ENCODE measurements at places on chromosomes 3 and 15. TPM values are rescaled to one million over a fixed set of nuclear protein-coding genes. Genes with fewer than 3 reads are reported as not detected.

- no peak for DNase-seq
- H3K27ac ChIP-seq, result no peak overlapping the region
- H3K36me3 ChIP-seq, result peaks cover 3% of the 10 kb centered on the region
- H3K4me1 ChIP-seq, result no peaks in the 10 kb centered on the region
- H3K27me3 ChIP-seq, result no peaks in the 10 kb centered on the region
Measured at GRCh38 chr3:129289201-129289921, 10.7 kb downstream of the HMCES start.

- H3K4me1 ChIP-seq, result no peaks in the 10 kb centered on the region
- H3K27ac ChIP-seq, result no peak overlapping the region
- no peak for DNase-seq
- no peak overlapping the region for H3K4me3 ChIP-seq
- H3K36me3 ChIP-seq, result no peaks in the 10 kb centered on the region
Measured at GRCh38 chr3:119184796-119185570, 11.6 kb downstream of the UPK1B start.

- H3K27ac ChIP-seq, result no peak overlapping the region
- H3K4me1 ChIP-seq, result peaks cover 59% of the 10 kb centered on the region
- no peaks in the 10 kb centered on the region for H3K36me3 ChIP-seq
- no peak overlapping the region for H3K4me3 ChIP-seq
- no peaks in the 10 kb centered on the region for H3K27me3 ChIP-seq
- DNase-seq, result no peak
Measured at GRCh38 chr15:39896846-39897245, 23.2 kb downstream of the GPR176 start.

GRCh38 chr15:89030311-89030710 is 57.9 kb upstream of the ABHD2 start:
- H3K36me3 ChIP-seq, result no peaks in the 10 kb centered on the region
- DNase-seq, result no peak
- no peak overlapping the region for H3K4me3 ChIP-seq

GRCh38 chr3:73098873-73099272 is 37.4 kb downstream of the EBLN2 start:
- H3K4me1 ChIP-seq, result peaks cover 17% of the 10 kb centered on the region
- H3K36me3 ChIP-seq, result no peaks in the 10 kb centered on the region
- DNase-seq, result no peak

DNA sequence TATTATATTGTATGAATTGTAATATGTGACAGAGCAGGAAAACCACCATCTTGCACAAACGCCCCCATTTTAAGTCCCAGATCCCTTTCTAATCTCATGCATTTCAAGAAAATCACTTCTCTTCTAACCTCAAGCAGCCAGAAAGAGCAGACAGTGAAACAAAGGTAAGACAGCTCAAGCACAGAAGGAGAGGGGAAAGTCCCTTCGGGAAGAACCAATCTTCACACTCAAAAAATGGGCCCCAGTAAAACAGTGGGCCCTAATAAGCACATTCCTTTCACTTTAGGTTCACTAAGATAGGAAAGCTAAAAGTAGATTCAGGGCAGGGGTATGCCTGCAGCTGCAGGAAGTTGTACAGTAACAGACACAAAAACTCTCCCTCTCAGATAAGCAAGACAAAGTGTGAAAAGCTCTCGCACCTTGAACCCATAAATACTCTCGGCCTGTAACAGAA is 1268.7 kb downstream of the SI start:
- no peak for DNase-seq
- no peaks in the 10 kb centered on the region for H3K27me3 ChIP-seq
- no peak overlapping the region for H3K27ac ChIP-seq
- no peak overlapping the region for H3K4me3 ChIP-seq
- H3K36me3 ChIP-seq, result no peaks in the 10 kb centered on the region

- no peak overlapping the region for H3K4me3 ChIP-seq
- H3K36me3 ChIP-seq, result no peaks in the 10 kb centered on the region
- H3K4me1 ChIP-seq, result no peaks in the 10 kb centered on the region
- no peak overlapping the region for H3K27ac ChIP-seq
- no peak for DNase-seq
Measured at GRCh38 chr15:94081829-94082228, 149.5 kb upstream of the MCTP2 start.

- H3K27me3 ChIP-seq, result no peaks in the 10 kb centered on the region
- no peaks in the 10 kb centered on the region for H3K36me3 ChIP-seq
Measured at GRCh38 chr3:4852780-4853748, 126.2 kb upstream of the BHLHE40 start.

GRCh38 chr3:57999417-58000115 is 8.7 kb upstream of the FLNB start:
- no peaks in the 10 kb centered on the region for H3K27me3 ChIP-seq
- no peaks in the 10 kb centered on the region for H3K36me3 ChIP-seq
- no peak for DNase-seq
- no peak overlapping the region for H3K27ac ChIP-seq
- H3K4me1 ChIP-seq, result no peaks in the 10 kb centered on the region
- no peak overlapping the region for H3K4me3 ChIP-seq

DNA sequence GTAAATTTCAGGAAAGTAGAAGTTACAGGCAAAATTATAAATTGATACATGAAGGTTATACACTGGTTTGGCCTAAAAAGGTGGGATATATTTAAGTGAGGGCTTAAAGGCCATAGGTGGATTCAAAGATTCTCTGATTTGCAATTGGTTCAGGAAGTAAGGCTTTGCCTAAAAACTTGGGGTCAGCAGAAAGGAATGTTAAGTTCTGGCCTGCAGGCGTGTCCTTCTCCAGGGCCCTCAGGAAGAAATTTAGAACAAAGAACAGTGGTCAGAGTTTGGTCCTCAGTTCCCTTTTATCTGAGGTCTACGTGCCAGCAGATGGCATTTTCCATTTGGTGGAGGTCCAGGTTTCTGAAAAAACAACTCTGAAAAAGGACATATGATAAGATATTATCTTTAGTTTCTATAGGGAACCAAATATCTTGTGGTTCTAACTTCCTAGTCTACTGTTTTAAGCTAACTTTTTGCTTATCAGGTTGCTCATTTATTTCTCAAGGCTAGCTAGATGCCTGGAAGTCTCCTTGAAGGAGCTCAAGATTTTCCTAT is 40.5 kb downstream of the SCN11A start:
- H3K4me1 ChIP-seq, result peaks cover 7% of the 10 kb centered on the region
- no peaks in the 10 kb centered on the region for H3K27me3 ChIP-seq
- no peaks in the 10 kb centered on the region for H3K36me3 ChIP-seq
- no peak for DNase-seq
- H3K27ac ChIP-seq, result no peak overlapping the region

- H3K36me3 ChIP-seq, result no peaks in the 10 kb centered on the region
- DNase-seq, result peak; percentile 71
- peaks cover 14% of the 10 kb centered on the region for H3K27me3 ChIP-seq
- no peak overlapping the region for H3K4me3 ChIP-seq
- no peaks in the 10 kb centered on the region for H3K4me1 ChIP-seq
- no peak overlapping the region for H3K27ac ChIP-seq
Measured at GRCh38 chr15:101320501-101321052, 25.5 kb upstream of the SNRPA1 start.

GRCh38 chr15:95919460-95919859 is 411.0 kb upstream of the NR2F2 start:
- no peaks in the 10 kb centered on the region for H3K36me3 ChIP-seq
- H3K4me1 ChIP-seq, result peaks cover 4% of the 10 kb centered on the region
- no peaks in the 10 kb centered on the region for H3K27me3 ChIP-seq
- no peak overlapping the region for H3K4me3 ChIP-seq
- DNase-seq, result no peak

DNA sequence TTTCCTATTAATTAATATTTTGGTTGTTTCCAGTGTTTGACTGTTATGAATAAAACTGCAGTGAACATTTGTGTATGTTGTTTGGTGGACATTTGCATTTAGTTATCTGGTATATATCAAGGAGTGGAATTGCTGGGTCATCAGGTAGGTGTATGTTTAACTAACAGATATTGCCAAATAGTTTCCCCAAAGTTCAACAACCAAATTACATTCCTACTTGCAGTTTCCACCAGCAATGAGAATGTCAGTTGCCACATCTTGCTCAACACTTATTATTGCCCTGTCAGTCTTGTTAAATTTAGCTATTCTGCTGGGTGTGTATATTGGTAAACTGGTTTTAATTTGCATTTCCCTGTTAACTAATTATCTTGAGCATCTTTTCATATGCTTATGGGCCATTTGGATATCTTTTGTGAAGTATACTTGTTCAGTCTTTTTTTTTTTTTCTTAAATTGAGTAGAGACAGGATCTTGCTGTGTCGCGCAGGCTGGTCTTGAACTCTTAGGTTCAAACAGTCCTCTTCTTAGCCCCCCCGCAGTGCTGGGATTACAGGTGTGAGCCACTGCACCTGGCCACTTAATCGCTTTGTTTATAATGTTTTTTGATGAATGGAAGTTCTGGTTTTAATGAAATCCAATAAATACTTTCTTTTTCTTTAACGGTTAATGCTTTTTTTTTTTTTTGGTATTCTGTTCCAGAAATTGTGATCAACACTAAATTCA is 7.9 kb downstream of the FEM1B start:
- peaks cover 5% of the 10 kb centered on the region for H3K4me1 ChIP-seq
- H3K4me3 ChIP-seq, result no peak overlapping the region
- H3K27me3 ChIP-seq, result no peaks in the 10 kb centered on the region

Gene CSTA
- total RNA-seq, result not detected

Gene TRMT10C
- total RNA-seq, result 85.9 TPM

Gene BTLA
- 3.9 TPM for total RNA-seq

All from neural progenitor cell (in vitro differentiated cells).